ENCODE measurements at places on chromosomes 7 and 10. TPM values are rescaled to one million over a fixed set of nuclear protein-coding genes. Genes with fewer than 3 reads are reported as not detected.

GRM8 gene
- polyA plus RNA-seq = 10.4 TPM

SLIT1 gene
- polyA plus RNA-seq = 9.7 TPM

SUN3 gene
- polyA plus RNA-seq = 0.17 TPM

MDFIC gene
- 30.6 TPM for polyA plus RNA-seq

ZNF273 gene
- polyA plus RNA-seq = 13.8 TPM

ELFN1 gene
- polyA plus RNA-seq = 9.3 TPM

SH2D4B gene
- 0.15 TPM for polyA plus RNA-seq

KCNH2 gene
- 13.1 TPM for polyA plus RNA-seq

GRCh38 chr10:119285495-119286267 is 78.3 kb downstream of the GRK5 start:
- no peak for DNase-seq

GRCh38 chr10:102188298-102188940 is 36.2 kb downstream of the NOLC1 start:
- no peak for DNase-seq

DNA sequence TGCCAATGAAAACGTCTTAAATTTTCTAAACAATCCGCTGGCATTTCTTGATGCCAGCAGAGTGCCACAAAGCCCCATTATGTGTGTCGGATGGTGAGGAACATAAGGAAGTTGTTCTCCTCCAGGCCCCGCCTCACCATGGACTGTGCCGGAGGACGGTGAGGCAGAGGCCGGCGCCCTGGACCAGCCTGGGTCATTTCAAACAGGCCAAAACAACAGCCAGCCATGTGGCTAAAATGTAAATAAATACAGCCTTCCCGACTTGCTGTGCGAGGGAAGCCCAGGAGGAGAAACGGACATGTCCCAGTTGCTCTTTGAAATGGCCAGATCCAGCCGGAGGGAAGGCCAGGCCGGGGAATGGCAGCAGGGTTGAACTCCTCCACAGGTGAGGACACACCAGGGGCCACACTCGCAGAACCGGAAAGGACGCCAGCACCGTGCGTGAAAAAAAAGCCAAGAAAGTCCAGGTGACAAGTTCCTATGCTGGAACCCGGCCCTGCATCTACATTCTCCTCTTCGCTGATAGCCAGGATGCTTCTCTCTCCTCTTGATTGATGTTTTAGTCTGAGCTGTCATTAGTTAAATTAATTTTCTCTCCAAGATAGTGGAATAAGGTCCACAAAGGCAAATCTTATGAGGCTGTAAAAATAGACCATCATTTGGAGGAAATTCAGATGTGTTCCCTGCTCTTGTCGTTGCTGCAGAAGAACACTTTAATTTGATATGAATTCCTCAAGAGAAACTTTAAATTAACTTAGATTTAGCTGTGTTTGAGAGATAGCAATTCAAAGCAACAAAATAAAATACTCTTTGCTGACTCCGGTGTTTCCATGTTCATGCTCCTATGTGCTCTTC is 64.6 kb downstream of the EBF3 start:
- no peak for DNase-seq

- no peak for DNase-seq
Observed at GRCh38 chr10:129523723-129524316, 56.8 kb downstream of the MGMT start.

DNA sequence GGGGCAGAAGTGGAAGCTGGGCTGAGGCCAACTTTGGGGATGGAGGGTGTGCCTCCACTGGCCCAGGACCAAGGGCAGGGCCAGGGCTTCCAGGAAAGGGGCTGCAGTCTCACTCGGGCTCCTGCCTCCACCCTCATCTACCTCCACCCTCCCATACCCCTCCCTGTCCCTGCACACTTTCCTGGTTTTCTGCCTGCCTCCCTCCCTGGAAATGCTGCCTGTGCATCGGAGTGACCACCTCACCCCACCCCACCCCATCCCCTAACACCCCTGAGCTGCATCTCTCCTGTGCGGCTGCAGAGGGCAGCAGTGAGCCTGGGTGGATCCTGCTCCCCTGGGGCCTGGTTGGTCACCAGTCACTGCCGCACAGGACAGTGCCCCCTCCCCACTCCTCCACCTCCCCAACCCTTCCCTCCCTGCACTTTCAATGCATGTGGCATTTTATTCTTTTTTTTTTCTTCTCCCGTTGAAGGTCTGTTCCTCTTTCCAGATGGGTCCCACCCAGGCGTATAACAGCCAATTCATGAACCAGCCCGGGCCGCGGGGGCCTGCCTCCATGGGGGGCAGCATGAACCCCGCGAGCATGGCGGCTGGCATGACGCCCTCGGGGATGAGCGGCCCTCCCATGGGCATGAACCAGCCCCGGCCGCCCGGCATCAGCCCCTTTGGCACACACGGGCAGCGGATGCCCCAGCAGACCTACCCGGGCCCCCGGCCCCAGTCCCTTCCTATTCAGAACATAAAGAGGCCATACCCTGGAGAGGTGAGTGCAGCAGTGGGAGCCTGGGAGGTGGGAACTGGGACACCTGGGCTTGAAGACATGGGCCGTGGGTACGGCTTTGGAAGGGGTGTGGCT is 54.1 kb upstream of the PPIF start:
- no peak for DNase-seq

GRCh38 chr7:37357637-37357996 is 91.0 kb downstream of the ELMO1 start:
- DNase-seq = no peak

DNA sequence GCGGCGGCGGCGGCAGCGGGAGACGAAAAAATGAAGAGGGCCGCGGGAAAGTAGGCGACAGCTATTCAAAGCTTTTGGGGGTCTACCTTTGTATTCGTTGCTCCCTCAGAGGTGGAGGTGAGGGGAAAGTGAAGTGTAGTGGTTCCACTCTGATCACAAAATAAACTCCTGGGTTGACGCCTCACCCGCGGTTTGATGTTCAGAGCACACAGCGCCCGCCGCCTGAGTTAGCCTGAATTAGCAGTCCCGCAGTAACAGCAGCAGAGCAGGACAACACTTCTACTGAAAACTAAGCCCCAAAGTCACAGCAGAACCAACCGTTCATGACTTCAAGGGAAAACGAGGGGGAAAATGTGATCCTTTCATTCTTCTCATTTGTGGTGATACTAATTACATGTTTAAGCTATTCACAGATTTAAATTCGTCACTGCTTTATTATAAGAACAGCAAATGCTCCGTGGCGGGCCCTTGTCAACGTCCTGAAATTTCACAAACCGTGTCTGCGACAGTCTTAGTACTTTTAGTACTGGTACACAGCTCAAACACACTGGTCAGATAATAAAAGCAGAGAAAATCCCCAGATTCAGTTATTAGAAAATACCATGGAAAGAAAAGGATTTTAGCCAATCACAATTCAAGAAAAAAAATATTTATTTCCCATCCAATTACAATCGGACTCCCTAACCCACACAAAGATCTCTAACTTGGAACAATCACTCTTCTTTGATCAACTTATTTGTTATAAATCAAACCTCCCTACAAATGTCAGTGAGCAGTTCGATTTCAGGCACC is 563 bp upstream of the JMJD1C start:
- DNase-seq = peak; percentile 66

DNA sequence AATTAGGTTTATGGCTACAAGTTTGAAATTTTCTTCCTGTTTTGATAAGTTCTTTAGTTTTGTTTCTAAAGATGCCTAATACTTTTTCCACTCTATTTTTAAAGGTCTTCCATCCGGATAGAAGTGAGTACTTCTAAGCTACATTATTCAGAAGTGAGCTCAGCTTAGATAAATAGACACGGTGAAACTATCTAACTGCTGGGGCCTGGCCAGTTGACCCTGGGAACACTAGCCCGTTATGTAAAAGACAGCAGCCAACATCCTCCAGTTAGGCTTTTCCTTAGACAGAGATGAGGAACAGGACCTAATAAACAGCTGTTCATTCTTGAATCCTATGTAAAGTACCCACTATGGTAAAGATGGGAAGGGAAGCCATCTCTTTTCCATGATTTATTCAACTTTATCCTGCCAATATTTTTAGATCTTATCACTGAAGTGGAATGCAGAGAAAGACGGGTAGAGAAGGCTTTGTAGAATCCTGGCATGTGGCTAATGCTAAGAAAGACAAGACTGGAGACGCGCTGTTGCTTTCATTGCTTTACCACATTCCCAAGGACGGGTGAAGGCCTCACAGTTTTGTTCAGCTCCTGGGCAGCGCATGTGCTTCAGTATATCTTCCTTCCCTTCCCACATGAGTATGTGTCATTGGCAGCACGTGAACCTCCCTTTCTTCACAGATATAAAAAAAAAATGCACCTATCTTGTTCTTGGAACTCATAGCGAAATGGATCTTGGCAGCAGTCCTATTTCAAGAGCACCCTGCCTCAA is 340.0 kb upstream of the MEOX2 start:
- DNase-seq = no peak

DNA sequence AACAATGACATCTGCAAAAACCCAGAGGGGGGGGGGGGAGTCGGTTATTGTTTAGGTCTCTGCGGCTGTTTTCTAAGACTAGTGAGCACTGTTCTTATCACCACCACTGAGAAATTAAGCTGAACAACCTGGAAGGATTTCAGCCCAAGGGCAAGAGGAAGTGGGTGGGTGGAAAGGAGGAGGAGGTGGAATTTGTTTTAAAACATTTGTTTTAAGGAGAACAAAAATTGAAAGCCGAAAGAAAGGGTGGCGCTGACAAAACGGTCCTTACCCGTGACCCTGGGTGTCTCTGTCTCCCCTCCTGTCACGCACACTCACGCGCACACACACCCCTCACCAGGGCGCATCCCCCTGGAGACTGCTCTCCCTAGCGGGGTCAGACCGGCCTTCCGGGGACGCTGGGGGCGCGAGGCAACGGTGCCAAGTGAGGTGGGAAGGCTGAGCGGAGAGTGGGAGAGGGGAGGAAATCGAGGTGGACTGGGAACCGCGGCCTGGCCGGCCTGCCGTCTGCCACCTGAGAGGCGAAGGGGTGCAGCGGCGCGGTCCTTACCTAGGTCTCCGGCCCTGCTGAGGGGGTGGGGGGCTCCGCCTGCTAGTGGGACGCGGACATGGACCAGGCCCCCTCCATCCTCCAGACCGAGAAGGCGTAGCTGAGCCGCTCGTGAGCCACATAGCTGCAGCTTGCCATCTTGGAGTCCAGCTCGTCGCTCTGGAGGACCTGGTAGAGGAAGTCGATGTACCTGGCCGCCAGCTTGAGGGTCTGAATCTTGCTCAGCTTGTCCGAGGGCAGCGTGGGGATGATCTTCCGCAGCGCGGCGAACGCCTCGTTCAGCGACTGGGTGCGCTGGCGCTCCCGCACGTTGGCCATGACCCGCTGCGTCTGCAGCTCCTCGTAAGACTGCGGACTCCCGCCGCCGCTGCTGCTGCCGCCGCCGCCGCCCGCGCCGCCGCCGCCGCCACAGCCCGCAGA is 1.0 kb downstream of the TWIST1 start:
- no peak for DNase-seq

DNA sequence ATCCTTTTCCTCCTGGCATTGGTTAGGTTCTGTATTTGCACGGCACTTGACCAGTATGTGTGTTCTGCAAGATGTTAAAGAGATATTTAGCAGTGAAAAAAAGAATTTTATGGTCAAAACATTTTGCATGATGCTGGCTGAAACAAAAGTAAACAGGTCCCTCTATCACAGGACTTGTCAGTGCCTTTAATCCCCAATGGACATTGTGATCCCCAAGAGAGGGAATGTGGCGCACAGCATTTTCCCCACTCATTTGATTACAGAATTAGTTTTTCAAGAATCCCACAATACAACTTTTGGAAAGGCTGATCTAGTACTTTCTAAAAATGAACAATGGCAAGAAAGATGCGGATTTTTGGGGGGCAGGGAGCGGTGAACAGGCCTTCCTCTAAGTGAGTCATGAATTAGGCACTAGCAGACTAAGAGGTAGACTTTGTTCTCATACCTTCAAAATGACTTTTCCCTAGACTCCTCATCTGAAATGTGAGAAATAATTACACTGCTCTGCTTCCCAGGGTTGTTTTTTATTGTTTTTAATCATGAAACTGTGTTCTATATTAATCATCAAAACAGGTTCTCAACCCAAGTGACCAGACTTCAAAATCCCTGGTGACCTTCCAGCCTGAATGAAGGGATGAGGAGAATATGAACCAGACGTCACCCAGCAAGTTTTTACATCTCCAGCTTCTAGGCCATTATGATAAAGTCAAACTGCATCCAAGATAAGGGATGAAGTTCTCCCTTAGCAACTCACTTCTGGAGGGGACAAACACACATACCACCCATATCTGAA is 8.6 kb downstream of the FBXW4 start:
- no peak for DNase-seq
